HFFc6 (cell line): ENCODE measurements at places on chromosomes 12 and 14. TPM values are rescaled to one million over a fixed set of nuclear protein-coding genes. Genes with fewer than 3 reads are reported as not detected.

The PIANP gene
- 3.2 and 6.4 TPM in 2 replicates for total RNA-seq

GRCh38 chr12:13222076-13222475, 25.6 kb downstream of the EMP1 start:
- no peak for DNase-seq

- no peak for DNase-seq
These were observed 325.2 kb upstream of the RGS6 start for GRCh38 chr14:71607056-71607455.

GRCh38 chr12:114697741-114698565, 14.0 kb upstream of the TBX3 start:
- DNase-seq, result no peak

GRCh38 chr12:86015026-86015425, 140.9 kb downstream of the NTS start:
- DNase-seq, result no peak

DNA sequence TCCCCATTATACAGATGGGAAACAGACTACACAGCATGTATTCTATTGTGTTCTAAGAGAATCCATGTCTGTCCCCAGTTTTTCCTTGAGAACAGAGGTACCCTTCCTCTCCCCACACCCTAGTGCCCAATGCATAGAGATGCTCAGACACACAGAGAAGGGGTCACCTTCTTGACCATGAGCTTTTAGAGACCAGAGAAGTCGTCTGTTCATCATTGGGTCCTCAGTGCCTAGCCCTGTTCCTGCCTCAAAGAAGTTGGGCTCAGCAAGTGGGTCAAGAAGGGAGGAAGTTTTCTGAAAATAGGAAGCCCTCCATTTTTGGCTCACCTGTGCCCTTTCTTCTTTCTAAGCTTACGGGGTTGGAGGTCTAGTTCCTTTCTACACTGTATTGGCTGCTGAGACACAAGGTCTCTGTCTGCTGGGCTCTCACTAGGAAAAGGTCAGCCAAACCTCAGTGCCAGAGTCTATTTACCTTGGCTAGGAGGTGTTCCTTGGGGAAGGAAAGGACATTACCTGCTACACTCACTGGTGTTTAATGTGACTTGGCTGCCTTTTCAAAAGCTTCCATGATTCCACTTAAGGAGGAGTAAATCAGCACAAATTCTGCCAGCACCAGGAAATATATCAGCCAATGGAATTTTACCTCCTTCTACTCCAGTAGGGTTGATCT, 198.5 kb upstream of the PWP1 start:
- no peak for DNase-seq

The SSPN gene
- 10.5 to 15.6 TPM (median 11.5 TPM) in 3 replicates for total RNA-seq

GRCh38 chr14:100623557-100623956, 36.3 kb upstream of the BEGAIN start:
- DNase-seq, result no peak

DNA sequence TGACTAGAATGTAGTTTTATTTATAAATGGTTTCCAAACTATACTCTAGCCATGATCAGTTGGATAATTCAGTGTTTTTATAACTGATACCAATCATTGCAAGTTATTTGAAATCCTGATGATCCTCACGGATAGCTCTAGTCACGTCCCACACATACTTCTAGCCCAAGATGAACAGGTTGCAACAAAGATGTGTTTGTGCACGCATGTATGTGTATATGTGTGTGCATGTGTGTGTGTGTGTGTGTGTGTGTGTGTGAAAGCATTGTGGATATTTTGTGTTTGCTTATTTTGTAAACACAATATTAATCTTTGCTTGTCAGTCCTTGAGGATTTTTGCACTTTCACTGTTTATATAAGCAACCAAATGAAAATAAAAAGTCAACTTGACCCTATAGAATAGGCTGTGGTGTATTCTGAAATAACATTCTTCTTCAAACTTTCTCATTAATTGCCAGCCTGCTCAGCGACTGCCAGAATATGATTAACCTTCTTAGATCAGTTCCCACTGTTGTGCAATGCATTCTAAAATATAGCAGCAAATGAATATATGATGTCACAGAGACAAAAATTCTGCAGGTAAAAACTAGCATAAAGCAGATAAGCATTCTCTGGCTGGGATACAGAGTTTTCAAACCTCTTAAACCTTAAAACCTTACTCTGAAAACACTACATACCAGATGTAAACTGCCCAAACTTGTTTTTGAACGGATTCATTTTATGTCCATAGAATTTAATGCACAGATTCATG, 48.8 kb upstream of the HIF1A start:
- no peak for DNase-seq

The PLEK2 gene
- total RNA-seq, result 11.5 to 21.0 TPM (median 13.4 TPM) in 3 replicates

The KRT83 gene
- total RNA-seq, result not detected in 2 replicates

The TNFAIP2 gene
- total RNA-seq, result 37.1 to 51.9 TPM (median 46.1 TPM) in 3 replicates

GRCh38 chr14:103255555-103255954, 78.5 kb upstream of the EIF5 start:
- DNase-seq, result no peak

The CLEC2A gene
- not detected in 3 replicates for total RNA-seq
